ENCODE measurements at places on chromosomes 16 and 17. TPM values are rescaled to one million over a fixed set of nuclear protein-coding genes. Genes with fewer than 3 reads are reported as not detected.

GRCh38 chr16:63804126-63804525, 1317.7 kb downstream of the CDH11 start:
- H3K4me1 ChIP-seq, result no peaks in the 10 kb centered on the region
- H3K27me3 ChIP-seq, result no peaks in the 10 kb centered on the region
- H3K36me3 ChIP-seq, result no peaks in the 10 kb centered on the region
- DNase-seq, result no peak
- H3K4me3 ChIP-seq, result no peak overlapping the region

DNA sequence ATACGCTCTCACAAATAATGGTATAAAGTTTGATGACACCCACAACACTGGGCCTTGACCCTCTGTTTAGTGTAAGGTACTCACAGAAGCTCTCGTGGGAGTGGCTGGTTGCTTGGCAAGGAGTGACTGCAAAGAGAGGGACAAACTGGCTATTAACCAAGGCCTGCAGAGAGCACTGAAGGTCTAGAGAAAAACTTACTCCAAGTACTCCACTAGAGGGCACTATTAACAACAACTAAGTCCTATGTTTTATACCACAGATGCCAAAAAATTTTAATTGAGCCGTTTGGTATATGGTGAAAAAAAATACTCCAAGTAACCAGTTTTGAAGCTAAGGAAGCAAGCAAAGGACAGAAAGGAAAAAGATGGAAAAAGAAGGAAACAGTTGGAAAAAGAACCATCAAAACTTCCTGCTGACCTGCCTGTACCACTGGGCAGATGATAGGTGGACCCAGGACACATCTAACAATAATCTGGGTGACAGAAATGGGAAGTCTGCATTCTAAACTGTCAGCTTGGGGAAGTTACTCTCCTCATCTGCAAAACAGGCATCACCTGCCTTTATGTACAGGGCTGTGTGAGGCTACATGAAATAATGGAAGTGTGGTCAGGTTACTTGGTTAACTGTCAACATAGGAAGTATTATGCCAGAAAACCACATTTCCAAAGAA, 23.2 kb downstream of the DYNC1LI2 start:
- no peak for DNase-seq
- peaks cover 11% of the 10 kb centered on the region for H3K4me1 ChIP-seq

- H3K4me3 ChIP-seq, result no peak overlapping the region
- no peak for DNase-seq
These were observed 8.0 kb downstream of the TBC1D24 start for GRCh38 chr16:2482708-2483534.

DNA sequence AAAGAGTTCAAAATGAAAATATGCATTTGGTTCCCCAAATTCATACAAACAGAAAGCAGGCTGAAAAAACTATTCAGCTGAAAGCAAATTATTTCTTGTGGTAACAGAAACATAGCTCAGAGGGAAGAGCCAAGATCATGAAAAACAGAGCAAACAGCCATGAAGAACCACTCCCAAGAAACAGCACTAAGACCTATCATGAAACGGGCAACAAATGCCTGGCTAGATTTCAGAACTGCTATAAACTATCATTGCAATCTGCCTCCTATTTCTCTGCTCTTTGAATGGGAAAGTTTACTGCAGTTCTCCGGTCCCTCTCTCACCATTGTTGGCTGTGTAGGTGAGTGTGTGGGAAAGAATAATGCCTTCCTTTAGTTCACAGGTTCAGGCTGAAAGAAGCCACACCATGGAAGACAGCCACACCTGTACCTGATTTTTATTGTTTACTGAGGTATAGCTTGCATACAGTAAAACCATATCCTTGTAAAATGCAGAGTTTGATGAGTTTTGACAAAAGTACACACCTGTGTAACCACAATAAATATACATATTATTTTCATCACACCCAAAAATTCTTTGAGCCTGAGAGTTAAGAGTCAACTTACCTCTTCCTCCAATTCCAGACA, 48.2 kb downstream of the CEP112 start:
- H3K4me3 ChIP-seq, result no peak overlapping the region
- H3K36me3 ChIP-seq, result no peaks in the 10 kb centered on the region

DNA sequence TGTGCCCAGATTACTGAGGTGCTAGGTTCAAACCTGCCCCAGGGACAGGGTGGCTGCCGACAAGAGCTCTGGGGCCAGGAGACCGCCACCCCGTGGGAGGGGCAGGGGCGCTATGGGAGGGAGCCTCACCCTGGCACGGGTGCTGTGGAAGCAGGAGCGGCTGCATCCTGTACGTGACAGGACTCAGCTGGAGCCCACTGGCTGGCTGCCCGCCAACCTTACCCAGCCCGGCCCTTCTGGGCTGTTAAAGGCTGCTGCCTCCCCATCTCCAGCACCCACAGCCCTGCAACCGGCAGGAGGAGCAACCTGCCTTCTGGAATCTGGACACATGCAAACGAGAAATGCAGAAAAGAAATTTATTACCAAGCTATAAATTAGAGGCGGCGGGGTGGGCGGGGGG, 11.2 kb downstream of the PAM16 start:
- H3K27me3 ChIP-seq, result no peaks in the 10 kb centered on the region
- peaks cover 21% of the 10 kb centered on the region for H3K36me3 ChIP-seq
- H3K4me1 ChIP-seq, result no peaks in the 10 kb centered on the region
- DNase-seq, result no peak
- no peak overlapping the region for H3K4me3 ChIP-seq

DNA sequence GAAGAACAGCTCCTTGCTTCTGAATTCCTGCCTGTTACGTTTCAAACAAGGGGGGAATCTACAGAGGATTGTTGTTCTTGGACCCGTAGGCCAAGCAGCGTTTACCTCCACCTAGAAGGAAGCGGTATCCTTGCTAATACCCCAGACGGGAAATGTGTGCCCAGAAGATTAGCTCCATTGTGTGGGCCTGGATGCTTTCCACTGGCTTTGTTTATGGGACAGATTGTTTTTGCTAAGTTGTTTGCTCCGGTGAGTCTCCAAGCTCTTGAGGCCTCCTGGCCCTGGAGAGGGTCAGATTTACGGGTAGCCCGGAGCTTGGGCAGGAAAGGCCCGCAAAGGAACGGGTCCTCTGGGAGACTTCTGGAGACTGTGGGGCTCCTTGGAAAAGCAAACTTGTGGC, 28.4 kb upstream of the MRTFB start:
- H3K4me3 ChIP-seq, result no peak overlapping the region
- no peaks in the 10 kb centered on the region for H3K4me1 ChIP-seq
- H3K36me3 ChIP-seq, result no peaks in the 10 kb centered on the region
- H3K27me3 ChIP-seq, result no peaks in the 10 kb centered on the region
- DNase-seq, result no peak

- H3K4me3 ChIP-seq, result no peak overlapping the region
- no peaks in the 10 kb centered on the region for H3K4me1 ChIP-seq
- H3K27me3 ChIP-seq, result no peaks in the 10 kb centered on the region
These were observed 17.1 kb downstream of the GNA13 start for GRCh38 chr17:65039336-65039988.

DNA sequence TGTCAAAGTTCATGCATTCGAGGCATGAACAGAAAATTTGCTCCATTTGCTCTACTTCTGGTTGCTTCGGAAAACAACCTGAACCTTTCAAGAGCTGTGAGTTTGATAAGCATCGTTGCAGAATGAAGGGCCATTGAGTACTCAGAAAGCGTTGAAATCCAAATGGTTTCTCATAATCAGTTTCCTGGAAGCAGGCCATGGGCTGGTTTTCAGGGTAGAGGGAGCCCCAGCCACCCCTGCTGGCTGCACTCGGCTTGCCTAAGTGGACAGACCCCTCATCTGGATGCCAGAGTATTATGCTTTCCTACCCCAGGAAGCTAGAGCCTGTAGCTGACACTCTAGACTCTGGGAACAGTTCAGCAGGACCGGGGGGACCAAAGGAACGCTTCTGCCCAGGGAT, 24.4 kb downstream of the SCNN1G start:
- H3K36me3 ChIP-seq, result no peaks in the 10 kb centered on the region
- H3K27me3 ChIP-seq, result no peaks in the 10 kb centered on the region

- H3K36me3 ChIP-seq, result peaks cover 16% of the 10 kb centered on the region
- H3K27ac ChIP-seq, result peak overlapping the region; percentile 13
- H3K4me3 ChIP-seq, result peak overlapping the region; percentile 98
- H3K27me3 ChIP-seq, result no peaks in the 10 kb centered on the region
- DNase-seq, result no peak
- no peaks in the 10 kb centered on the region for H3K4me1 ChIP-seq
These were observed 631 bp downstream of the RETREG3 start for GRCh38 chr17:42608305-42609181.

DNA sequence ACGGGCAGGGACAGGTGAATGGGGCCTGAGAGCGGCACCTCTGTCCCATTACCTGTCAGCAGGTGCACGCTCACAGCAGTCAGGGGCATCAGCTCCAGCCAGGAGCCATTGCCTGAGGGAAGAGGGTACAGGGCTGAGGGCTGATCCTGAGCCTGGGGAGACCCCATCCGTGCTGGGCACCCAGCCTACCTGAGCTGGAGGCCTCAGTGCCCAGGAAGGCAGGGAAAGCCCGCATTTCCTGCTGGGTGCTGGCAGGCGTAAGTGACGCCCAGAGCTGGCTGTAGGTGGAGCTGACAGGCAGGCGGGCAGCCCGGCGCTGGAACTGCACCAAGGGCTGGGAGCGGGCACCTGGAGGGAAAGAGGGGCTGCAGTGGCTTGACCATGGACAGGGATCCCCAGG, 7.4 kb downstream of the FAM171A2 start:
- H3K36me3 ChIP-seq, result peaks cover 11% of the 10 kb centered on the region
- no peak for DNase-seq
- no peak overlapping the region for H3K27ac ChIP-seq
- H3K4me1 ChIP-seq, result peaks cover 6% of the 10 kb centered on the region

DNA sequence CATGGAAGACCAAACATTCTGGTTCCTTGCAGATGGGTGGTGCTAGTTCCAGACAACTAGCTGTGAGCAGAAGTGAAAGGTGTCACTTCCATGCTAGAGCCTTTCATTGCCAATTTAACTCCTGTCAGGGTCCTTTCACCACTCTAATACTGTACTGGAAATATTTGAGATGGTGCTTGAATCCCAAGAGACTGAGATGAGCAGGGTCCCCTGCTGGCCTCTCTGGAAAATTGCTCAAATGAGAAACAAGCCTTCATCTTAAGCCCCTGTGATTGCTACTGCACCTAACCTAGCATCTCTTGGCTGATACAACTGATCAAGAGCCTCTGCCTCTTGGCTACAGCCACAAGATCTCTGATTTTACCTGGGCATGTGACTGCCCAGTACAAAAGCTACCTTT, 7.4 kb upstream of the VAC14 start:
- no peaks in the 10 kb centered on the region for H3K36me3 ChIP-seq
- no peak overlapping the region for H3K4me3 ChIP-seq
- DNase-seq, result peak; percentile 18
- H3K27me3 ChIP-seq, result no peaks in the 10 kb centered on the region
- no peaks in the 10 kb centered on the region for H3K4me1 ChIP-seq
- no peak overlapping the region for H3K27ac ChIP-seq

KRTAP2-1 gene
- not detected for total RNA-seq

MAF gene
- total RNA-seq, result 4.9 TPM

SLC52A1 gene
- 0.17 TPM for total RNA-seq

PPM1E gene
- 7.1 TPM for total RNA-seq

KCNJ18 gene
- not detected for total RNA-seq

Measured in H9 (cell line).